ENCODE measurements at places on chromosomes 2 and 18. TPM values are rescaled to one million over a fixed set of nuclear protein-coding genes. Genes with fewer than 3 reads are reported as not detected.
A peak's percentile ranks its signal among the peaks of the same experiment; 100 is the strongest.

GRCh38 chr18:14031053-14031452 is 101.2 kb downstream of the ZNF519 start:
- no peak for DNase-seq

- DNase-seq, result no peak
Observed at GRCh38 chr2:136305517-136306192, 187.7 kb upstream of the CXCR4 start.

GRCh38 chr18:8084160-8084559 is 517.0 kb downstream of the PTPRM start:
- peak; percentile 38 for DNase-seq

DNA sequence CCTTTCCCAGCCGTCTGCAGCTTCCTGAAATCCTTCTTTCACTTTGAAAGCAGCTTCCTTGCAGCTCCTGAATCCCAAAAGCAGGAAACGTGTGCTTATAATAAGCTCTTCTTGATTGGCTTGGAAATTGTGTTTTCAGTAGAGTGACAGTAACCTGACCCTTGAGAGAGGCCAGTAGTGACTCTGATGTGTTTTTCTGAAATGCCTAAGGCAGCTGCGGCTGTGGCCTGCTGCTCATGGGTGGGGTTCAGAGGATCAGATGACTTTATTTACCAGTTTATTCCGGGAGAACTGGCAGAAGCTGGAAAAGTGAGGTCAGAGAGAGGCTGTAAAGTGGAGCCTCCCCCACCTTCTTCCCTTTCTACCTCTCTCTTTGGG is 31.9 kb upstream of the RPIA start:
- no peak for DNase-seq

The PARD6G gene
- 4.3 TPM for polyA plus RNA-seq

The MAPK4 gene
- polyA plus RNA-seq, result 0.02 TPM

The NTSR2 gene
- not detected for polyA plus RNA-seq

The TDRD15 gene
- not detected for polyA plus RNA-seq

The NEU2 gene
- not detected for polyA plus RNA-seq

The KCNG2 gene
- polyA plus RNA-seq, result not detected

Measured in SK-N-SH (cell line).